Placental epithelial cell (primary cell): ENCODE measurements at places on chromosomes 7 and 10. TPM values are rescaled to one million over a fixed set of nuclear protein-coding genes. Genes with fewer than 3 reads are reported as not detected.

The C7orf57 gene
- total RNA-seq = 0.11 and 0.39 TPM in 2 replicates

The WNT8B gene
- not detected in 2 replicates for total RNA-seq

The FAM24B gene
- total RNA-seq = 2.6 and 2.7 TPM in 2 replicates

The ODAD2 gene
- total RNA-seq = under 0.01 TPM in 1 of 2 replicates, not detected in the other

The LIPJ gene
- total RNA-seq = under 0.01 TPM in 1 of 2 replicates, not detected in the other

The ZPBP gene
- total RNA-seq = not detected in 2 replicates

The KIAA1549 gene
- total RNA-seq = 8.2 and 14.3 TPM in 2 replicates

The LRRC18 gene
- total RNA-seq = not detected in 2 replicates
